ENCODE measurements at places on chromosomes 1 and 21.

GRCh38 chr1:151846062-151846568 lies 6.5 kb upstream of the C2CD4D start:
- DNase-seq, result no peak

DNA sequence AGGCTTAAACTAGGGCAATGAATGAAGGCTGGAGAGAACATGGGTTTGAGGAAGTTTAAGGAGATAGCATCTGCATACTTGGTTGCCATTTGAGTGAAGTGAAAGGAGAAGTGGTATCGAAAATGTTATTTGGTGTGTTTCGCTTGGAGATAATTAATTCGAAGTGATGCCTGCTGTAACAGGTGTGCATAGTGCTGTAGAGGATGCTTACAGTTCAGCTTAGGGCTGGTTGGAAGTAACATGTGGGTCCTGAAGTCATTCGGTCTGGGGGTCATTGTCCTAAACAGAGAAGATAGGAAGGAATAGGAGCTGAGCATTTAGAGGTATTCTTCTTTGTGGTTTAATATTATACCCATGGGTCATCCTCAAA lies 301 bp upstream of the NUDT17 start:
- no peak for DNase-seq

- no peak for DNase-seq
Observed at GRCh38 chr1:27400082-27400962, 7.9 kb downstream of the GPR3 start.

DNA sequence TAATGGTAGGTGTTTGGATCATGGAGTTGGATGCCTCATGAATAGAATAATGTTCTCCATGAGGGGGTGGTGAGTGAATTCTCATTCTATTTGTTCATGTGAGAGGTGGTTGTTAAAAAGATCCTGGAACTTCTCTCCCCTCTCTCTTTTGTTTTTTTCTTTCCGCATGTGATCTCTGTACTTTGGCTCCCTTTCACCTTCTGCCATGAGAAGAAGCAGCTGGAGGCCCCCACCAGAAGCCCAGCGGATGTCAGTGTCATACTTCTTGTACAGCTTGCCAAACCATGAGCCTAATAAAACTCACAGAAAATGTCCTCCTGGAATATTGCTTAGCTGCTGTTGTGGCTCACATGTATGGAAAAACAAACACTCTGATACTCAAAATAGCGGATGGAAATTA lies 1212.3 kb upstream of the NCAM2 start:
- no peak for DNase-seq

- no peak for DNase-seq
Observed at GRCh38 chr1:24586970-24587820, 31.3 kb downstream of the NCMAP start.

DNA sequence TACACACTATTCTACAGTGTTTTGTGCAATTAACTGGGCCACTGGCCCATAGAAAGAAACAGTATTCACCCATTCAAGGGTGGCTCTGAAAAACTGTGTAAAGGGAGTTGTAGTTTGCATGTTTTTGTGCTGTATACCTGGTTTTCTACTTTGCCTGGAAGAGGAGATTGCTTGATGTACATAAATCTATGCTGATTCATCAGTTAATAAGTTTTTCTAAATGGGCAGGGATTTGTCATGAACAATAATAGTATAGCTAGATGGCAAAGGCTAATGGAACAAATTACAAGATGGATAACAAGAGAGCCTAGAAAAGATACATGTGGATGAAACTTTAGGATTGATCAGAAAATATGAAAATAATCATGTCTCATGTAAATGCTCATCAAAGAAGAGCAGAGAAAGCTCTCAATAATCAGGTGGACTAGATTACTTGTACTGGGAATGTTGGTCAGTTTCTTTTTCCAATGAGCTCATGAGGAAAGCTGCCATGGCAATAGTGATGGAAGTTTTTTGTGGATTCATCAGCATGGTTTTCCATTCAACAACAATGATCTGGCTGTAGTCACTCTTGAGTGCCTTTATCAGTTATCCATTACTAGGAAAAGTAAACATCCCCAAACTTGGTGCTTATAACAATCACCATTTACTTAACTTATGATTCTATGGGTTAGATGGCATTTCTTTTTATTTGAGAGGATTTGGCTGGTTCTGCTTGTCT lies 602.8 kb downstream of the BRINP3 start:
- no peak for DNase-seq

DNA sequence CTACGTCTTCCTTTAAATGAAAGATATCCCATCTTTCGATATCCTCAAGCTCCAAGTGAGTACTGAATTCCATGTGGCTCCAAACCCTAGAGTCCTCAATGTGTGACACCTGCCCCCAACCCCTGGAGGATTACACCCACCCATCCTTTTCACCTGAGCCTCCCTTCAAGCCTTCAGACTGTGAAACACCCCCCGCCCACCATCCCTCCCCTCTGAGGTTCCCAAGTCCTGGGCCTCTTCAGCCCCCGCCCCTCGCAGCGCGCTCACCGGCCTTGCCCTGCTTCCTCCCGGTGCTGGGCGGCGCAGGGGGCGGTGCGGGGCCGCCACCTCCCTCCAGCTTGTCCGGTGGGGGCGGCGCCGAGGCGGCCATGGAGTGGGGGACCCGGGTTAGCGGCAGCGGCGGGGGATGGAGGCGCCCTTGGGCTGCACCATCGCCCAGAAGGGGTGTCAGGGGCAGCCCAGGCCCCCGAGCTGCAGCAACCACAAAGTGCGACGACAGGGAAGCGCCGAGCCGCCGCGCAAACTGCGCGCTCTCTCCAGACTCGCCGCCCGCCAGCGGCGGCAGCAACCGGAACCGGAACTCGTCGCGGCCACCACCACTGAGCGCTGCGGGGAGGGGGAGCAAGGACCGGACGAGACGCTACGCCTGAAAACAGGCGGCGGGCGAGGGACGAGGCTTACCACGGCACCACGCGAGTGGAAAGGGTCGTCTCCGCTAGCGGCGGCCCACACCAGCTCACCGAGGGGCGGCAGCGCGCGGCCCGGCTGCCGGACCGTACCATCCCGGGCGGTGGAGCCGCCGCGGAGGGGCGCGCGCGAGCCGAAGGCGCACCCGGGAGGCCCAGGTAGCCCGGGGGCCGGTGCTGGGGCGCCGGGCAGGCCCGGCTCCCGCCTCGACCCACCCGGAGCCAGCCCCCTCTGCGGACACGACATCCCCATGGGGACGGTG lies at the start of gene PYGO2:
TSS of gene PYGO2 (minus strand) at position 576 of the 949 bp plus-strand sequence. CDS start at position 370, 206 bp downstream.
- DNase-seq, result no peak

DNA sequence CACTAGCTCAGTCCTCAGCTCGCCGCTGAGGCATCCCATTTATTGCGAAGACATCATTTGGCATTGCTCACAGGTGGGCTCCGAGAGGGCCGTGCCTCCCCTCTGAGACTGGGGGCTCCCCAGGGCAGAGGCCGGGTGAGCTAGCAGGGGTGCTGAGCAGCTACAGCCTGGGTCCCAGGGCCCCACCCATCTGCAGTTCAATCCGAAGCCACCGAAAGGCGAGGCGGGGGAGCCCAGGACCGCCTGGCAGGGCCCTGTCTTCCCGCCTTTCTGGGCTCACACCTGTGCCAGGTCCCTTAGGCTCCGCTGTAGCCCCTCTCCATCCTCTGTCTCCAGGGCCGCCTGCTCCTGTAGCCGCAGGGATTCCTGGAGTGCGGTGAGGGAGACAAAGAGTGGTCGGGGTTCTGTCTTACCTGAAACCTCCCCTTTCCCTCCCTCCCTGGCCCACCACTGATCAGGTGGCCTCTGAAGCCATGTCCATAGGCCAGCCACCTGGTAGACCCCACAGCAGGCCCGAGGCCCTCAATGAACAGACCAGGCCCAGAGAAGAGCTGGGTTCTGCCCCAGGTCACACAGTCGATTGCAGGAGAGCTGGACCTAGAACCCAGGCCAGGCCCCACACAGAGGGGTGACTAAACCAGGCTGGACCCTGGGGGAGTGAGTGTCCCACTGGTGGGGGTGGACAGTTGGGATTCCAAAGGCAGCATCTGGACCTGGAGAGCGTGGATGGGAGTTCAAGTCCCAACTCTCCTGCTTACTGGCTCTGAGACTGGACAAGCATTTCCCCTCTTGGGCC lies 18.1 kb upstream of the NBPF1 start:
- DNase-seq, result no peak

DNA sequence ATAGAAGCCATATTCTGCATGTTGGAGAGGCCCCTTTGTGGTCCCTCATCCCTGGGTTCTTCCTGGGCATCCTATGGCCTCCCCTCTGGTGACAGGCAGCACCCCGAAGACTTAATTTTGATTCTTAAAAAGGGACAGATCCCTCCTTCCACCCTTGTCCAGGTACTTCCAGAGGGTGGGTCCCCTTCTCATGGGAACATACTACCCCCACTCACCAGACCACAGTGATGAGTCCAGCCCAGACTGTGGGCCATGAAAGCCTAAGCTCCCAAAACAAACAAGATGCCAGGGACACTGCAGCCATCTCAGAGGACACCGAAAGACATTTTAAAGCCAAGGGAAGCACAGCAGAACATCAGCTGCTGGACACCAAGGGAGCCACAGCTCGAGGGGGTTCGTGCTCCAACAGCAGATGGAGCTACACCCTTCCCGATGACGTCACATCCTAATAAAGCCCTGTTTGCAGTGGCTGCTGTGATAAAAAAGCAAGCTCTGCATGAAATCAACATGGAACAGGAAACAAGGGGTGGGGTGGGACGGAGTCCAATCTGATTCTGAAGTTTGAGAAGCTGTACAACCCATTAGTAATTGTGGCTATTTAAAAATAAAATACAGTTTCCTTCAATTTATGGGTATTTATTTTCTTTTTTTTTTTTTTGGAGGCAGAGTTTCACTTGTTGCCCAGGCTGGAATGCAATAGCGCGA lies 32.4 kb downstream of the GNB1 start:
- DNase-seq, result no peak

- DNase-seq, result no peak
Observed at GRCh38 chr1:8867878-8868567, 10.5 kb downstream of the ENO1 start.

DNA sequence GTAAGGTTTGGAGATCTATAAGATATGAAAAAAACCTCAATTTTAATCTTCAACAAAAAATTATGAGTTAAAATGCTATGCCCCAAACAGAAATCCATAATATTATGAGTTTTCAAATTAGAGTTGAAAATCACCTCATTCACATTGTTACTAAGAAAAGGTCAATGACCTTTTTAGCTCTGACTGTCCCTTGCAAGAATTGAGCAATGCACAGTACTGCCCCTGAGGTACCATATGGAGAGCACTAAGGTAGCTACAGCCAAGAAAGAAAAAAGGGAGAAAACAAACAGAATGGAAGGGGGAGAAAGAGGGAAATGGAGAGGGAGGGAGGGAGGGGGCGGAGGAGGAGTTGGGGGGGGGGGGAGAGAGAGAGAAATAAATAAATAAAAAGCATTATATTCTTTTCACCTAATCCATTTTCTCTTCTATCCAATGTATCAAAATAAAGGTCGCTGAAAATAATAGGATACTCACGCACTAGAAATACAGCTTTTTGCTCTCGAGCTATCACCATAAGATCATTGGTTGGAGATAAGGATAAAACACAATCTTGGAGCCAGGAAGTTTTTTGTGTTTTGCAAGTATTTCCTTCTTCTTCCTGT lies 58.8 kb downstream of the RAB3GAP2 start:
- DNase-seq, result no peak

DNA sequence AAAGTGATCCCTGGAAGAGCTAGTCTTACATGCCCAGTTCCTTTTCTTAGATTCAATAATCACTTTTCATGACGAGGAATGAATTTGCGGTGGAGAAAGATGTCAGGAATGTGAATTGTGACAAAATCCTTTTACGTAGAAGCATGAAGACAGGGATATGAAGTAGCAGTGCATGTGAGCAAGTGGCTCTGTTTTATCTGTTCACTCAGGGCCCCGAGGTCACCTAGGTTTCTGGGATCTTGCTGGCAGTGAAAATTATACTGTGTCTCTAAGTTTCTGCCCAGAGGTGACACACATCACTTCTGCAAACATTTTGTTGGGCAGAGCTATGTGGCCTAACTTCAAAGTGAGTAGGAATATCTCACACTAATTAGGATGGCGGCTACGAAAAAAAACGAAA lies 79.3 kb downstream of the USP25 start:
- DNase-seq, result no peak

DNA sequence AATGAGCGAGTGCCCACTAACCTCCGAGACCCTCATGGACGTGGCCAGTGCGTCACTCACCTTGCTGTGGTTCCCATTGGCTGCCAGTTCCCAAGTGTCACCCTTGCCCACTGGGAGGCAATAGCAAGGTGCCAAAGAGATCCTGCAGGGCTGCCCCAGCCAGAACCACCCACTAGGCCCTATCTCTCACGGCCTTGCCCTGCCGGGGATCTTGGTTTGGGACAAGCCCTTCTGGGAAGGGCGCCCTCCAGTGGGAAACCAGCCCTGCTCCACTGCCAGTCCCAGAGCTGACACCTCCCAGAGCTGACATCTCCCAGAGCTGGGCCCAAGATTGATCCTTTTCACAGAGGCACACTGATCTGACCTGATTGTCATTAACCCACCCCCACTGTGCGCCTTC lies 2.1 kb upstream of the SELENON start:
- no peak for DNase-seq

- no peak for DNase-seq
Observed at GRCh38 chr21:43937891-43938309, 72.9 kb downstream of the AGPAT3 start.

DNA sequence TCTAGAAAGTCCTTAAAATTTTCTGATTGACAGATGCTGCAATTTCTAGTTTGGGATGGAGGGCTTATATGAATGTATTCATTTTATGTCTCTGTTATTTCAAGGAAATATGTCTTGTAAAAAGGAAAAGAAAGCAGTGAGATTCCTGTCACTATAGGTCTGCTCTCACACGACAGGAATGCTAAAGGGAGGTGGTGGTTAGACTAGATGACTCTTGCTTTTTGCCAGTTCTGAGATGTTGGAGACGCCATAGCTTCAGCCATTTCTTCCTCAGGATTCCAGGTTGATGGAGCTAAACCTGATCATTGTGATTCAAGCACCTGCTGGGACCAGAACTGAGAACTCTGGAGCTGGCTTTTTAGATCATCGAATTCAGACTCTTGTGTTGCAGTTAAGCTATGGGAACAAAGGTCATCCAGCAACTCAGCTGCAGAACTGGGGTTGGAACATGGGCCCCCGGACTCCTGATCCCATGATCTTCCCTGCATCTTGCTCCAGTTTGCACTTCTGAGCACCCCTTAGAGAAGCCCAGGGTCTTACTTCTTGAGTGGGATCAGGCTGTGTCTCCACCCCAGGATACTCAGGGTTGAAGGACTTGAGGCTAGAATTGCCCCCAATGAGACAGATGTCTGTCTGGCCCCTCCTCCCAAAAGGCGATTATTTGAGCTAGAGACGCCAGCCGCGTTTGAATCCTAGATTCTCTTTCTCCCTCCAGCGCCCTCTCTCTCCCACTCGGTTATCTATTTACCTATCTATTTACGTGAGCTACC lies 46.7 kb upstream of the FOXO6 start:
- no peak for DNase-seq

Measured in esophagus squamous epithelium (tissue), 5 donors.